ENCODE measurements at places on chromosomes 2 and 18.

- no peak for DNase-seq
Observed at GRCh38 chr2:201930043-201930442, 103.6 kb upstream of the FZD7 start.

DNA sequence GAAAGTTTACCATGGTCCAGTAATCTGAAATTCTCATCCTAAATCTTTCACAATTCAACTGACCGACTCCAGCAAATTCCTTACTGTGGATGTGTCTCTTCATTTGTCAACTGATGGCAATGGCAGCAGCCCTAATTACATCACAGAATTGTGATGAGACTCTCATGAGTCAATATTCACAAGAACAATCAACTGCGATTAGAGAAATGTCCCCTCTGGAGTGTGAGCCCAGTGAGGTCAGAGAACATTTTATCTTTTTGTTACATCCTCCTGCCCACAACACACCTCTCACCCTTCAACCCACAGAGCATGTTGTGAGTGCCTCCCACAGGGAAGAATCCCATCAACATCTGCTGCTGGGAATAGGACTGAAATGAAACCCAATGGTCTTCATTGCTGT lies 73.6 kb downstream of the CD226 start:
- DNase-seq, result no peak

GRCh38 chr2:189555232-189555631 lies 25.4 kb downstream of the SLC40A1 start:
- DNase-seq, result no peak

DNA sequence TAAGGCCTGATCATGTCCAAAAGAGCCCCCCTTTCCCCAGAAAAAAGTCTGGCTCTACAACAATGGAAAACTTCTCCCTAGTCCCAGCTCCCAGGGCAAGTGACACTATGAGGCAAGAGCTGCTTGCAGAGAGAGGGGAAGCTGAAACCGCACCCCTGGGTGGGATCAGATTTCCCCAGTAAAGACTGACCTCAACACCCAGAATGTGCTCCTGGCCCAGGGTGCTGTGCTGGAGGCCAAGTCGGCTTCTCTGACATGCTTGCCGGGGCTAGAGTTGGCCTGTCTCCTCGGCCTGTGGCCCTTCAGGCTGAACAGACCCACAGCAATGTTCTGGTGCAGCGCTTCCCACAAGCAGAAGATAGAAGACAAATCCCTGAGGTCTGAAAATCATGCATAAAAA lies 18.4 kb upstream of the ST8SIA3 start:
- DNase-seq, result no peak

DNA sequence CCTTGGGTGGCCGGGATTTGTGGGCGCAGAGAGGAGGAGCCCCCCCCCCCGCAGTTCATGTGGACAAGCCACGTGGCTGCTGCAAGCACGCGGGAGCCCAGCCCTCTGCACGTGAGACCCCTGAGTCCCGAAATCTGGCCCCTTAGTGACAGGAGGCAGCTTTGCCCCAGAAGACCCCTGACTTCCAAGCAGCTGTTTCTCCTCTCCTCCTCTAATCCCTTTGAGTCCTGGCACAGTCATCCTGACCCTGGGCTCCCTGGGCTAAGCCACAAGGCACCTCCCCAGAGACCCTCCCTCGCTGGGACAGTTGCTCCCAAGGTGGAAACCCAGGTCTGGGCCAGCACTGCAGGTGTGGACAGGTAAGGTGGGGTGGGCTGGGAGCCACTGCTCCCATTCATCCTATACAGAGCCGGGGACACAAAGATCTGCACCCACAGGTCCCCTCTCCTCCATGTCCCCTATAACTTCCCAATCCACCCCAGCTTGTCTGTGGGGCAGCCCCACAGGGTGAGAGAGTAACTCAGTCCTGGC lies 923 bp downstream of the TEKT4 start:
- no peak for DNase-seq

DNA sequence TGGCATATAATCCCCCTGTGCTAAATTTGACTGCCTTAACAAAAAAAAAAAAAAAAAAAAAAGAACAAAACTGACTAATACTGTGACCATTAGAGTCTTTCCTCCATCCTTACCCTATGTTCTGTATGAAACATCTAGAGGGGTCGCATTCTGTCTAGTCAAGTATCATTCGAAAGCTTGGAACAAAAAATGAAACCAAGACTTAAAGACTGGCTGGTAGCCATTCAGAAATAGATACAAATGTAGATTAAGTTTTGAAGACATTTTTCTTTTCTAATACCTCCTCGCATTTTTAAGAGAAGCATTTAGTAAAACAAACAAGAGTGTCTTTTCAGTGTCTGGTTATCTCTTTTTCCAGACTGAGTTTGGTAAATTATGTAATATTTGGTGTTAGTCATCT lies 66.7 kb downstream of the SPATS2L start:
- peak; percentile 11 for DNase-seq

- DNase-seq, result no peak
Observed at GRCh38 chr2:207257251-207258250, 91.8 kb upstream of the KLF7 start.

DNA sequence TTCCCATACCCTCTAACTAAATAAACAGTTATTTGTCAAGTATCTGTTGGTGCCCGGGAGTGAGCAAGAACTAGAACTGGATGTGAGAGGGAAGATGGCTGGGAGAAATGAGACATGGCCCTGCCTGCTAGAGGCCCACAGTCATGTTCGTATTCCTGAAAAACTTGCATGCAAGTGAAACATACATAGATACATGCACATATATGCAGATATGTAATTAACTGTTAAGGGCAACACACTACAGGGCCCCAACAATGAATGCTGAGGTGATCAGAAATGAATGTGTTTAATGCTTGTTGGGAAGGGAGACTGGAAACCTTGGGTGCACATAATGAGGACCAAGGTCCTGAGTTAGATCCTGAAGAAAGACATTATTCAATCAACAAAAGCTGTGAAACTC lies 49.8 kb downstream of the ADD2 start:
- no peak for DNase-seq

DNA sequence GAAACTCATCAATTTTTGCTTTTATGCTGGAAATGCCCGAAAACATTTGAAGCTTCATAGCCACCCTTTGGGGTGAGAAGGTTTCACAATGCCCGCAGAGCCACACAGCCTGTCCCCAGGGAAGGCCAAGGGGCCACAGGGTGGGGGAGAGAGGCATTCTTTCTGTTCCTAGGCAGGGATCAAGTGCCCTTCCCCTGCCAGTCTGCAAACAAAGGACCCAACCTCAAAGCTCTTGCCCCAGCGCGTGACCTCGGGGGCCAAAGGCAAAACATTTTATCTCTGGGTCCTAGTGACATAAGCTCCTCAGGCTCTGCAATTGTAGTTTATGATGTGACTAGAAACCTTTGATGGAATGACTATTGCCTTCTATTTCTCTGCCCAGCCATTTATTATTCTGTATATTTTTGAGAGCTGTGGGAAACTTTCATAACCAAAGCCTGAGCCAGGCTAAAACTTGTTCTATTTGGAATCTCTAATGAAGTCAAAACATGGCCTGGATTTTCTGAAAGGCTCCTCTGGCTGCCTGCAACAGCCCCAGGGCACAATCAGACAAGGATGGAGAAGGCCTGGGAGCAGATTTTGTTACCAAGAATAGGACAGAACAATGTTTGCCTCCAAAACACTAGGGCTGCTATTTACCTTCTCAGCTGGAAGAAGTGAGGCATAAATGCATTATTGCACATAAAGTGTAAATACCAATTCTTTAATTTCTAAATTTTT lies 137.2 kb upstream of the KCTD1 start:
- no peak for DNase-seq

DNA sequence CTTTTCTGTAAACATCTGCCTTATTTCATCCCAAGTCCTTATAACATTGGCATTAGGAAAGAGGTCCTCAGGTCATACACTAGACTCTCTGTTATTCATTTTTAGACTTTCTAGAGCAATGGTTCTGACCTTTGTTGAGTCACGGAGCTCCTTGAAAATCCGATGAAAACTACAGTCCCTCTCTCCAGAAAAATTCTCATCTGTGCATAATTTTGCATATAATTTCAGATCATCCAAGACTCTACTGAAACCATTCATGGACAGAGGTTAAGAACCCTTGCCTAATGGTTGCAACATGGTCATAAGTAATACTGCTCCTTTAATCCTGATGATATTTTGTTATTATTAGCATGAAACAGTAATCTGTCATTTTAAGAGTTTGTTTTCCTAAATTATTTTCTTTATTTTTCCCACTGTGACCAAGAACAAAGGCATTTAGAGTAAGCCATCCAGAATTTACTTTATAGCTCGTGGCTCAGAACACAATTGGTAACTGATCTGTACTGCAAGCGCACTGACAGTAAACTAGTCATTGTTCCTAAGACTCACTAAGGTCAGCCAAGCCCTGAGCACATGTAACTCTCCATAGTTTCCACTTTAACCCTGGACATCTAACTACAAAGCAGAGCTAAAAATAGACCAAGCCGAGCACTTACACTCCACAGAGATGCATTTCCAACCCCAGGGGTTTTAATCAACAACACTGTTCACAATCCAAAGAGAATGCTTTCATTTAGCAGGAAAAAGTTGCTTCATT lies 8.4 kb downstream of the MYOM1 start:
- no peak for DNase-seq

GRCh38 chr2:18368008-18368407 lies 192.4 kb downstream of the RDH14 start:
- no peak for DNase-seq

DNA sequence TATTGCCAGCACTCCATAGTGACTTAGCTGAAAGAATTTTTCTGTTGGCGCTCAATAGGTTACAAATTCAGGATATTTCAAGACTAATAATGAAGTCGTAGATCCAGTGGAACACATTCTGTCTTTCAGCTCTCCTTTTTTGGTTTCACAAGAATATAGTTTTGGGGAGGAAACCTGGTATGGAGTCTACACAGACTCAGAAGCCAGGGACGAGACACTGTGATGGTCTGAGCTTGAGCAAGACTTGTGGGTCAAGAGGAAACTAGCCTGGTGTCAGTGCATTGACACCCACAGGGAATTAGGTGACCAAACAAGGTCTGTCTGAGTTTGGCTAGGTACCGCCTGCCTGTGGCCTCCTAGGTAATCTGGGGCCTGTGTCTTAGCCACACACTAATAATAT lies 26.9 kb downstream of the ARL4C start:
- DNase-seq, result no peak

- peak; percentile 30 for DNase-seq
Observed at GRCh38 chr2:30139131-30139870, 7.5 kb upstream of the YPEL5 start.

GRCh38 chr2:82599021-82599420 lies 1860.1 kb downstream of the SUCLG1 start:
- no peak for DNase-seq

GRCh38 chr2:47237375-47238334 lies 82.5 kb upstream of the STPG4 start:
- DNase-seq, result no peak

DNA sequence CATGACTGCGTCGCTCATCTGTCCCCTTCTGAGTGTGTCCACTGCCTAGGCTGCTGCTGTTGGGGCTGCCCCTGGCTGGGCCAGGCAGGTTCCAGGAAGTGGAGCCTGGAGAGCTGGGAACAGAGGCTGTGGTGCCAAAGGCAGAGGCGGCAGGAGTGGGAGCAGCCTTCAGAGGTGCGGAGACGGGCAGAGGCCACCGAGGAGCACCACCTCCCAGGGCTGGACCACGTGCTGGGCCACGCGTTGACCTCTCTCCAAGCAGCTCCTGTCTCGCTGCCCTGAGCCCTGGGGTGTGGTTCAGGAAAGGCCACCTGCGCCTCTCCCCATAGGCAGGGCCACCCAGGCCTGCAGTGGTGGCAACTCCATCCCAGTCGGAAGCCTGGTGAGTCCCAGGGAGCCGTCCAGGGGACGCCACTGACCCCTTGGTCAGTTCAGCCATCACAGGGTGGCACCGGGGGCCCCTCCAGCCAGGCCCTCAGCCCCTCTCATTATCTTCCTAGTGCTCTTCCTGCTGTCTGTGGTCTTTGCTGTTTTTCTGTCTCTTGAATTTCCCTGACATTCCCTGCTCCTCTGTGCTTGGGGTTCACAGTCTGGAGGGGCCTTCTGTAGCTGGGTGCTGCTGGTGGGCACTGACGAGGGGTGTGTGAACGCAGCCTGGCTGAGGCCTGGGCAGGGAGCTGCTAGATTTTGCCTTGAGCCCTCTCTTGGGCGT lies 122.8 kb upstream of the HS6ST1 start:
- no peak for DNase-seq

Measured in CD4-positive, alpha-beta T cell treated with Interleukin-4 for 4 hours (primary cell).